Heart right ventricle (tissue), 16 donors: ENCODE measurements at places on chromosomes 11 and 22. TPM values are rescaled to one million over a fixed set of nuclear protein-coding genes. Genes with fewer than 3 reads are reported as not detected.

ANKK1 gene
- 0.06 TPM for polyA plus RNA-seq

OR56A3 gene
- polyA plus RNA-seq = not detected

GRCh38 chr11:61375761-61376108 lies 13.6 kb downstream of the TMEM138 start:
- DNase-seq = no peak

MMP8 gene
- polyA plus RNA-seq = 0.13 TPM

BBS1 gene
- 9.6 TPM for polyA plus RNA-seq

TMPRSS13 gene
- polyA plus RNA-seq = 0.22 TPM

HSPB2 gene
- 37.7 TPM for polyA plus RNA-seq

- no peak for DNase-seq
These were observed 7.9 kb upstream of the DTX4 start for GRCh38 chr11:59164028-59164427.

DNA sequence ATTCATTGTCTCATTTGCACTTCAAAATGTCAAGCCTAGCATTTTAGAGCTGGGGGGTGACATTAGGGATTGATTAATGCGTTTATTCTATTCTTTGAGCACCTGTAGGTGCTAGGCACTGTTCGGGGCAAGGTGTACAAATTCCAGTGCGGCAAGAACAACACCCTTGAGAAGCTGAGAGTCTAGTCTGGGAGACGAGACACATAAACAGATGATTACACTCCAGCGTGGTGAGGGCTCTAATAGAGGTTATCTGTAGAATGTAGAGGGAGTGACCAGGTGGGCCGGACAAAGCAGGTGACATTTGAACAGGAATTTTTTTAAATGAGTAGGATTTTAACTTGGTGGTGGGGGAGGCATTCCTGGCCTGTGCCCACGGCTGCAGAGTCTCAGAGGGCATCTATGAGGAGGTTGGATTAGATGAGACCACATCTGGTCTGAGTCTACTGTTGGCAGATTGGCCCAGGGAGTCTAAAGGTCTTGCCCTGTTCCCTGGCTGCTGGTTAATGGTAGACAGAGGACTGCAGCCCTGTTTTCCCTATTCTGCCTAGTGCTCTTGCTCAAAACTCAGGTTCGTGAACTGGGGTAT lies 970 bp downstream of the CAT start:
- DNase-seq = no peak
